ENCODE measurements at places on chromosomes 6 and 20. TPM values are rescaled to one million over a fixed set of nuclear protein-coding genes. Genes with fewer than 3 reads are reported as not detected.
A peak's percentile ranks its signal among the peaks of the same experiment; 100 is the strongest.

- no peak for DNase-seq
Measured at GRCh38 chr20:39839399-39840119, 849.5 kb downstream of the MAFB start.

DNA sequence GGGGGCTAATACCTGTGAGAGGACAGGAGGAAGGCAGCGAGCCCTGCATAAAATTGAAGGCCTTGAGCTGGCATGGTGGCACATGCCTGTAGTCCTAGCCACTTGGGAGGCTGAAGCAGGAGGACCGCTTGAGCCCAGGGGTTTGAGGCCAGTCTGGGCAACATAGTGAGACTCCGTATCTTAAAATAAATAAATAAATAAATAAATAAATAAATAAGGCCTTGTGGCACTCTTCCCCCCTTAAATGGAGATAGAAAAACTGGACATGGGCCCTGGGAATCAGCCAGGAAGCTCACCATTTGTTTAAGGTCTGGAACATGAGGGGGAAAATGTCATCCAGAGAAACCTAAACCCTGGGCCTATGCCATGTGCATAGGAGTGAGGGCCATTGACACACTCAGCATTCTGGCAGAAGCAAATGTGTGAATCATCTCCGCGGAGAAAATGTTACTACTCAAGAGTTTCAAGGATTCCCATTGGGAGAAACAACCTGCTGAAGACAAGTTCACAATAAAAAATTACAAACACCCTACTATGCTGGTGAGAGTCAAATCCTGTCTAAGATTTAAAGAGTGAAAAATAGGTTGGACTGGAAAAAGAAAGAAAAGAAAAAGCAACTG, 51.9 kb upstream of the UBR2 start:
- DNase-seq: peak; percentile 80

AGER gene
- 0.22 TPM for total RNA-seq

GRCh38 chr6:77030929-77031674, 432.2 kb downstream of the HTR1B start:
- no peak for DNase-seq

HSD17B8 gene
- 3.7 TPM for total RNA-seq

- no peak for DNase-seq
Measured at GRCh38 chr6:3301506-3301905, 42.8 kb downstream of the PSMG4 start.

DNA sequence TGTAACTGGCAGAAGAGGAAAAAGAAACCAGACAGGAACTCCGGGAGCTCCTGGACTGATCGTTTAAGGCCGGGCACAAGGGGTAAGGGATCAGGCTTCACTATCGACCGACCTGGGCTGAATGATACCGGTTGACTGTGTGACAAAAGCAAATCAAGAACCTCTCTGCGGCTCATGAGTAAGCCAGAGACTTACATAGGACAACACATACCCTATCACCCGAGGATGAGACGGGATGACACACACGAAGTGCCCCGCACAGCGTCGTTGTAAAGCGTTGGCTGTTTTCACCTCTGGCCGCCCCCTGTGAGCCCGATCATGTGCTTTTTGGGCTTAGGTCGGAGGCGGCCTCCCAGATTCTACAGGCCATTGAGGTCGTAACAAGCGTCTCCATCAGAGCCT, 695 bp upstream of the TGIF2 start:
- peak; percentile 48 for DNase-seq

DNA sequence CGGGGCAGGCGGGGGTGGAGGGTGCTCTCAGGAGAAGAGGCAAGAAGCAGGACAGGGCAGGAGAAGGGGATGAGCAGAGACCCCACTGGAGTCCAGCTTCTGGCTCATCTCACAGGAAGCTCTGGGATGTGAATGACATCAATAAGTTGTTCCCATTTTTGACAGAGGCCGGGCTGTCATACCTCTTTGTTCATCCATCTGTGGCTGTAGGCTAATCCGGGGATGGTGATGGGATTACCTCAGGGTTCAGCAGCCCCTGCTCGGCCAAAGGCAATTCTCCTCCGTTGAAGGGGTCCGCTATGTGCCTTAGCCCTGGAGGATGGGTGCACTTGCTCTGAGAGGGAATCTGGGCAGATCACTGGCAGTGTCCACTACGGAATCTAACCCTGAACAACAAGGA, 3.3 kb upstream of the TMC2 start:
- no peak for DNase-seq

ITPR3 gene
- total RNA-seq: 10.4 TPM

- DNase-seq: no peak
Measured at GRCh38 chr20:10902174-10902573, 228.4 kb upstream of the JAG1 start.

SLC17A1 gene
- not detected for total RNA-seq

DNA sequence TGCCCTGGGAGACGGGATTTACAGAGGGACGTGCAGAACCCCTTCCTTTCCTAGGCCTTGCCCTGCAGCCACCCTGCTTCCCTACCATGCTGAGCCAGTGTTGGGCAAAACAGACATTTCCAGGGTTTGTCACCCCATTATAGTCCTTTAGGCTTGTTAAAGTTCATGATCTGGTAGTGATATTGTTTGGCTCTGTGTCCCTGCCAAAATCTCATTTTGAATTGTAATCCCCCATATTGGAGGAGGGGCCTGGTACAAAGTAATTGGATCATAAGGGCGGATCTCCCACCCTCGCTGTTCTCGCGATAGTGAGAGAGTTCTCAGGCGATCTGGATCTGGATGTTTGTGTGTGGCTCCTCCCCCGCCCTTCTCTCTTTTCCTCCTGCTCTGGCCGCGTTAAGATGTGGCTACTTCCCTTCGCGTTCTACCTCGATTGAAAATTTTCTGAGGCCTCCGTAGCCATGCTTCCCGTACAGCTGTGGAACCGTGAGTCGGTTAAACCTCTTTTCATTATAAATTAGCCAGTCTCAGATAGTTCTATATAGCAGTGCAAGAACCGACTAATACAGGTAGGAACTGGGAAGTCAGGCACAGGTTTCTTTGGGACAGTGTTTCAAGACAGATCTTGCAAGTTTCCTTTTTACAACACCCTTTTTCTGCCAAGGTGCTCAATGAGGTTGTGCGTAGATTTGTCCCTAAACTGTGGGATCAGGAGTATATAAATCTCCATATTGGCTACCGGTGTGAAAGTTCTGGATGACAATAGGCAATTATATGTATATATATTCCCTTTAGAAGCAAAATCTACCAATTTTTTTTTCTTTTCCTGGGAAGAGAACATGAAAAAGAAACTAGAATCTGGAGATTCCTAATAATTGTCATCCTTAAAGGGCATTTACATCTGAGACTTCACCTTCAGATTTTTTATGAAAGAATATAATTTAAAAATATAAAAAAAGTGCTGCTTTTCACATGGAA, 152.1 kb downstream of the SAMD5 start:
- no peak for DNase-seq

GRCh38 chr6:33279971-33280511, 3.1 kb downstream of the B3GALT4 start:
- peak; percentile 72 for DNase-seq

DNA sequence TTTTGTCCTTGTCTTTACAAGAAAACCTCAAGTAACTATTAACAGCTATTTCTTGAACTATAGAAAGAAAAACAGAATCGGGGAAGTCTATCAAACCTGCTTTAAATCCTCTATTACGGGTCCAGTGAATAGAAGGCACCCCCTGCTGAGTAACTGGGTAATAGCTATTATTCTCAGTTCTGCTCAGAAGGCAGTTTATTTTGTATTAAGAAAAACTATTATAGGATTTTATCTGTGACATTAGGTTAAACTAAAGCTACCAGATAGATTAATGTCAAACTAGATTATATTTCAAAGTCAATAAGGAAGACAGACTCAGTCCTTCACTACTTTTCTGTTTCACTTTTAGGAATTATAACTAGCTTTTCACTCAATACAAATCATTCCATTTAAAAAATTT, 93.7 kb downstream of the DST start:
- DNase-seq: peak; percentile 57

HAO1 gene
- total RNA-seq: not detected

GRCh38 chr6:81606965-81607381, 145.5 kb downstream of the TENT5A start:
- DNase-seq: peak; percentile 85

CST4 gene
- not detected for total RNA-seq

- DNase-seq: no peak
Measured at GRCh38 chr6:24621626-24622289, 24.2 kb downstream of the KIAA0319 start.

ARG1 gene
- total RNA-seq: not detected

IRAK1BP1 gene
- 4.6 TPM for total RNA-seq

DNA sequence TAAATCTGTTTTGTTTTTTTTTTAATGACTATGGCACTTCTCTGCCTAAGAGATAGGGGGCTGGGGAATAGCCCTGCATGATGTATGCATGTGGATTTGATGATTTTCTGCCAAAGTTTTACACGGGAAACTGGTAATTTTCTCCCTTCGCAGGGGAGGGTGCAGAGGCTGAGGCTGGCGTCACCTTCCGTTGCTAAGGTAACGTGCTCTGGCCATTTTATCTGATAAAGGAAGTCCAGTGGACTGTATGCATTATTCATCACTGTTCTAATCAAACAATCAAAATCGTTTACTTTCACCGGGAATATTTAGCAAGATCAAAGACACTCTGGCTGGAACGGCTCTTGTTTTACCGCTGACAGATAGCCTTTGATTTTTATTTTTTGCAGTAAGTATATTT, 789 bp downstream of the PHACTR1 start:
- DNase-seq: peak; percentile 42

DNA sequence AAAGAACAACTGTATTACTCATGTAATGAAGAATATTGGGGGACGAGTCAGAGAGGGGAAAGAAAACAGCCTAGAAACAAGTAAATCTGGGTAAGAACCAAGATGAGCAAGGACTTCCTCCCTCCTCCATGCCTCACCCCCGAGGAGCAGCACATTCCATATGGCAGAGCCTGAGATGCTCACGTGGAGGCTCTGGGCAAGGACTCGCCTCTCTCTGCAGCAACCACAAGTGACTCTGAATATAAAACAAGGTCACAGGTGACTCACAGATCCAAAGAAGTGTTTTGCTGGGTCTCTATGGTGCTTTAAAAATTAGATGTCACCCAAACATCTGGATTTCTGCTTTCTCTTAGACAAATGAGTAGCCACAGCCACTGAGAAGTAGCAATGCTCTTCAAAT, 453.0 kb upstream of the SULF2 start:
- peak; percentile 80 for DNase-seq

DNA sequence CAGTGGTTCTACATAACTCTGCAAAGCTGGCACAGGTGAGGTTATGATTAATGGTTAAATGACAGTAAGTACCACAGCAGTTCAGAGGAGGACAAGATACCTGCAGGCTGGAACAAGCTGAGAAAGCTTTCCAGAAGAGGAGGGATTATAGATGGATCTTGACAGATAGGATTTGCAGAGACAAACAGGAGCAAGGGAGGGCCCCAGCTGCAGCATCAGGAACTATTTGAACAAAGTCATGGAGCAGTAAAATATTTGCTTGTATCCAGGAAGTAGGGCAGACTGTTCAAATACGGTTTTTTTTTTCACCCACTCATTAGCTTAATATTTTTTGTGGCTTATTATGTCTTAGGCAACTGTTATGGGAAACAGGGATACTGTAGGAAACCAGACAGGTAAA, 144.4 kb upstream of the MAN1A1 start:
- no peak for DNase-seq

CCN5 gene
- 24.5 TPM for total RNA-seq

CCM2L gene
- not detected for total RNA-seq

BCLAF1 gene
- 62.6 TPM for total RNA-seq

- DNase-seq: no peak
Measured at GRCh38 chr6:45293306-45293705, 34.8 kb upstream of the RUNX2 start.

- peak; percentile 3 for DNase-seq
Measured at GRCh38 chr6:80728830-80729229, 622.4 kb downstream of the BCKDHB start.

DNA sequence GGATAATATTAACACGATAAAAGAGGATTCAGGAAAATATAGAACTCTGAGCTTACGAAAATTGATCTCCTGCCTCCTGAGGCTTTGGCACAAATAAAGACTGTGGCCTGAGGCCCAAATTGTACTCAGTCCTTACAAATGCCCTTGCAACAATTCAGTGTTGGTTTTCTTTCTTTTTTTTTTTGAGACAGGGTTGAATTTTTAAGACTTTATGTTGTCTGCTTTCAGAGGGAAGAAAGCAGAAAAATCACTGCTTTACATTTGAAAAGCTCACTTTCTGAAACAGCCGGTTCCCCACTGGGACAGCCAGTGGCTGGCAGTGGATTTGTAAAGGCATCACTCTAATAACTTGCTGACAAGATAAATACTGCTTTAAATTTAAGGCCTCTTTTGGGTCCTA, 290.5 kb downstream of the SLC35F1 start:
- no peak for DNase-seq

DNA sequence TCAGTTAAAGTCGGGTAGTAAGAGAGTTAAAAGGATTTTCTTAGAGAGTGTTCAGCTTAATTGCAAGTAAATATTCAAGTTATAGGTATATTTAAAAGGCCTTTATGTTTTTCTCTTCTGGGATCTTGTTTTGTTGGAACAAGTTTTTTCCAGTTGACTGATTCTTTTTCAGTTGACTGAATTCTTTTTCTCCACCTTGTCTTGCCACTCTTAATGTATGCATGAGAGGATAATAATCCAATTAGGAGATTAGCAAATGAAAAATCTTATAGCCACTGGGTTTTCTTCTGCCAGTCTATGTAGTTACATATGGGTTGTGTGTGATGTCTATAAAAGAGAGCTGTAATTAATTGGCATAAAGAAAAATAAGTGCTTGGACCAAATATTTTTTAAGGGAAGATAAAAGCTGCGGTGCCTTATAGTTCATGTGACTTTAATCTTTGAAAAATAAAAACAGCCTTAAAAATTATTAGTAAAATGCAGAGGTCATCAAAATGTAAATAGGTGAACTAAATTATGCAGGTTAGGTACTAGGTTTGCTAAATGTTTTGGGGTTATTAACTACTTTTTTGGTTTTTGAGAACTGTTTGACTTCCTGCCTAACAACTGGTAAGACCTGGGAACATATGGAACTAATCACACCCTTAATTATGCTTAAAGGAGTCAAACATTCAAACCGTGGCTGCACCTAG, 367.2 kb downstream of the HTR1B start:
- no peak for DNase-seq

DNA sequence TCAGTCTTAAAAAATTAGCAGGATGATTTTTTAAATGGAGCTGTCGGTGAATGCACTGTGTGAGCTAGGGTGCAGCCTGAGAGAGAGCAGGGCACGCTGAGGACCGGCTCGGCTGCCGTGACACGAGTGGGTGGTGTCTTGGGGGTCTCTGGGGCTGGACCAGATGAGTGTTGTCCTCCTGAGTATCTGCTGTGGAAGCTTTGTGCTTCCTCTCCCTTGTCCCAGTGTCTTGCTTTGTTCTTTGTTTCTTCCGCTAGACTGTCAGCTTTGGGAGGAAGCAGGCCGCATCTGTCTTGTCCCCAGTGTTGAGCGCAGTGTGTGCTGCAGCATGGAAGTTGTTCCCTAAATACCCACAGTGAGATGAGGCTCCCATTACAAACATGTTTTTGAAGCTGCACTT, 89.4 kb downstream of the RTN4IP1 start:
- DNase-seq: no peak

CTCFL gene
- not detected for total RNA-seq

SLC22A1 gene
- not detected for total RNA-seq

GGTLC1 gene
- total RNA-seq: not detected

SMLR1 gene
- not detected for total RNA-seq

RBM24 gene
- 7.3 TPM for total RNA-seq

- peak; percentile 53 for DNase-seq
Measured at GRCh38 chr6:56349194-56349593, 101.8 kb upstream of the COL21A1 start.

Measured in GM23248 (cell line).